Activated naive CD4-positive, alpha-beta T cell treated with Interleukin-2 at 50 U/mL for 16 hours (primary cell): ENCODE measurements at places on chromosomes 13 and 19.

GRCh38 chr13:27130979-27131623, 40.5 kb downstream of the USP12 start:
- DNase-seq: peak; percentile 76

DNA sequence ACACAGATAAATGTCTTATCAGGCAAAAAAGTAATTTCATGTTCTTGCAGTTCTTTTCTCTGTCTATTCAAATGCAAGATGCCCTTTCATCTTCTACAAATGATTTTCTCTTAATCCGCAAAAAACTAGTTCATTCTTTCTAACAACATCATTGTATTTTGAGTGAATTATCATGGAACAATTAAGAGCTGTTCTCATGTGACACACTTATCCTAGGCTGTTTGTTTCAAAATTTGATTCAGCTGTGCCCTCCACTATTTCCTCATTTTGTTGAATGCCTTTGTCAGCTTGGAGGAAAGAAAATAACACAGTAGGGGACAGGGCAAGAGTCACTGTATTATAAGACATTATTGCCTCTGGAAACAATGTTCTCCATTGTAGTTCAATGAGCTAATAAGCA, 396.9 kb downstream of the KCTD12 start:
- no peak for DNase-seq

- no peak for DNase-seq
Measured at GRCh38 chr13:104949840-104950740, 1585.4 kb downstream of the EFNB2 start.

DNA sequence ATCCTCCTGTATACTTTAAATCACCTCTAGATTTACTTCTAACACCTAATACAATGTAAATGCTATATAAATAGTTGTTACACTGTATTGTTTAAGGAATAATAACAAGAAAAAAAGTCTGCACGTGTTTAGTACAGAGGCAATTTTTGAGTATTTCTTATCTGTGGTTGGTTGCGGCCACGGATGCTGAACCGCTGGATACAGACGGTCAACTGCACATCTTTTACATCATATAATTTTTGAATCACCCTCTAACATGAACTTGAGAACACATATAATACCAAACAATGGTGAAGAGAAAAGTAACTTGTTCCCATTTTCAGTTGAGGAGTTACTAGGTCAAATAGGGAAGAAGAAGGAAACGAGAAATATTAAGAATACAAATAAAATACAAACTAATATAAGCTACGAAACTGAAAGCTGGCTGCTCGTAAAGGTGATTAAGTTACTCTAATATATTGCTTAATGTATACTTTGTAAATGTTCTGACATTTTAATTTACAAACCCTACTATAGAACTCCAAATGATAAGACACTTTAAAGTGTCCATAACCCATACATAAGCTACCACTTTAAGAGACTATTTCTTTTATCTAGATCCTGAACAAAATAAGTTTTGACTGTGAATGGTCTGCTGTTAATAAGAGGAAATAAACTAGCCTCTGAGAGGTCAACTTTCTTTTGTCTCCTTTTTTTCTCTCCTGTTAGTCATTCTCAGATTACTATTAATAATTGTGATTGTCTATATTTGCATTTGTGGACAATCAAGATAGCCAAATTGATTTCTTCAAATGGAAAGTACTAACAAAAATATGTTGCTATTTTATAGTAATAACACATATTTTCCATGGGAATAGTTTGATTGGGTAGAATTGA, 457.4 kb downstream of the DIAPH3 start:
- DNase-seq: no peak

DNA sequence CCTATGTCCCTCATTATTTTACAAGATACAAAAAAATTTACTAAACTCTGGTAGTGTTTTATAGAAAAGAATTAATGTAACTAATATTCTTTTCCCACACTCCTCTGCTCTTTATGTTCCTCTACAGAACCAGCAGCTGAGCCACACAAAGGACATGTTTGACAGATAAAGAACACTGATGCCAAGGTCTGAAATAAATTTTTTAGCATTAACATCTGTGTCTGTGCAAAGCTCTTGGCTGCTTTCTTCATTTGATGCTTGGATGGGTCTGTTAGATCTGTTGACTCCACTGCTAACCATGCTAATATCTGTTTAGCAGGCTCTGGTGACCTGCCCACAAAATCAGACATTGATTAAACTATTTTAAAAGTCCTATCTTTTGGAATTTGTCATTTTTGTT, 2363.8 kb downstream of the PCDH9 start:
- DNase-seq: no peak

DNA sequence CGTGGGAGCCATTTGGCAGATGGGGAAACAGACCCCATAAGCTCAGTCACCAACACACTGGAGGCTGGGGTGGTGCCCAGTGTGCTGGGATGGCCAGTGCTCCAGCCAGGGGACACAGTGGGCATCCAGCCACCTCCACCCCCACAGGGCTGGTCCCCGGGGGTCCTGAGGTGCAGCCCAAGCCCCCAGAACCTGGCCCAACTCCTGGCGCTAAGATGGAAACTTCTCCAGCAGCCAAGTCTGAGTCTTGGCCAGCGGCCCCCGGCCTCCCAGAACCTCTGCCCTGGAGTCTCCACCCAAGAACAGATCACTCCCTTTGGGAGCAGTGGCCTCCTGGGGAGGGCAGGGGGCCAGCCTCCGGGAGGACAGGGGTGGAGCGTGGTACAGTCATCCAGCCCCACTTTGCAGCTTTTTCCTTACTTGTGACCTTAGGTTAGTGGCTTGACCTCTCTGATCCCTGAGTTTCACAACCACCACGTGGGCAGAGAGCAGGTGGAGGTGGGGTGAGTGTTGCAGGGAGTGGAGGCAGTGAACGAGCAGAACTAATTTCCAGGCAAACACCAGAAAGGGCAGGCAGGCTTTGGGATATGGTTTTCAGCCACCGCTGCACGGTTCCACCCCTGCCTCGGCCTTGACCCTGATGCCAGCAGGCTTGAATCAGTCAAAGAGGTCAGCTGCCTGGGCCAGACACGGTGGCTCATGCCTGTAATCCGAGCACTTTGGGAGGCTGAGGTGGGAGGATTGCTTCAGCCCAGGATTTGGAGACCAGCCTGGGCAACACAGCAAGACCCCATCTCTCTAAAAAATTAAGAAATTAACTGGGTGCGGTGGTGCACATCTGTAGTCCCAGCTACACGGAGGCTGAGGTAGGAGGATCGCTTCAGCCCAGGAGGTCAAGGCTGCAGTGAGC, 4.3 kb upstream of the NRTN start:
- DNase-seq: no peak

DNA sequence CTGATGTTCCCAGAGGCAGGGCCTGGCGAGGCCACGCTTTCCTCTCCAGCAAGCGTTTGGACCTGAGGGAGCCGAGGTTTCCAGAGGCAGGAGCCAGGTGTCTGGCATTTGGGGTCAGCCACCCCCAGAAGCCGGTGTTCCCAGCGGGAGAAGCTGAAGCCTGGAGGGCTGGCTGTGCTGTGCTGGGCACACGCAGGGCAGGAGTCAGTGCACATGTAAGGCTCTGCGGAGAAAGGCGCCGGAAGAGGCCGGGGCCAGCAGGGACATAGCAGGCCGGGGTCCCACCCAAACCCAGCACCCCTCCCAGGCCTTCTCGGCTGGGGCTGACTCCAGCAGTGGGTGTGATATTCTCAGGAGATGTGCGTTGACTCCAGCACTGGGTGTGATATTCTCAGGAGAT, 31.6 kb downstream of the MCF2L start:
- no peak for DNase-seq

DNA sequence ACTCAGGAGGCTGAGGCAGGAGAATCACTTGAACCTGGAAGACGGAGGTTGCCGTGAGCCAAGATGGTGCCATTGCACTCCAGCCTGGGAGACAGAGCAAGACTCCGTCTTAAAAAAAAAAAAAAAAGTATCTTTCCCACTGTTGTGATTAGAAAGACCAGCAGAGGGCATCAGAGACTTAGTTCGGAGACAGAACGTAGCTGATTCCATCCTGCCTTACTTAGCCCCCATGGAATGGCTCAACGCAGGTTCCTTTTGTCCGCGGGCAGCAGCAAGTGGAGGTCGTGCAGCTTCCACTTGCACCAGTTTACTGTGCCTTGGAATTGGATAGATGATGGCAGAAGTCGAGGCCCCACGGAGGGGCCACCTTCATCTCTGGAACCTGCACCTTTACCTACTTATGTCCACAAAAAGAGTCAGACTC, 8.1 kb downstream of the TIMM29 start:
- peak; percentile 22 for DNase-seq

GRCh38 chr19:7602240-7602934, 6.7 kb downstream of the CAMSAP3 start:
- DNase-seq: no peak

- no peak for DNase-seq
Measured at GRCh38 chr19:2611483-2612464, 90.7 kb downstream of the GNG7 start.

- peak; percentile 91 for DNase-seq
Measured at GRCh38 chr19:14369399-14370168, 11.7 kb upstream of the ADGRE5 start.

DNA sequence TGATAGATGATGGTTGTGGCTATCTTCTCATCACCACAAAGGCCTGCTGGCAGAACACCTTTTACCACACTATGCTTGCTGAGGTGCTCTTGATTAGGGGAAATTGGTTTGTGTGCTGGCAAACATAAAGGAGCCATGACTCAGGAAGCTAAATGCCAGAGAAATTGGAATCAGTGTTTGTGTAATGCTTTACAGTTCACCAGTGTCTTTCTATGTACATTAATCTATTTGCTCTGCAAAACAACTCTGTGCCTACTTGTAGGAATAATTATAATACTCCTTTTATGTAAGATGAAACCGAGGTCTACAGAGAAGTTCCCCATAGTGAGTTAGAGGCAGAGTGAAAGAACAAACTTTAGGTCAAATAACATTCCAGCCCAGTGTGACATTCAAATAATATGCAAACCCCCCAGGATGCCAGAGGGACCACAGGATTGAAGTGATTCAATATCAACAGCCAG, 390.5 kb upstream of the HTR2A start:
- DNase-seq: no peak

GRCh38 chr19:5067678-5068077, 98.8 kb downstream of the KDM4B start:
- no peak for DNase-seq
